ENCODE measurements at places on chromosomes 1 and 21.
A peak's percentile ranks its signal among the peaks of the same experiment; 100 is the strongest.

DNA sequence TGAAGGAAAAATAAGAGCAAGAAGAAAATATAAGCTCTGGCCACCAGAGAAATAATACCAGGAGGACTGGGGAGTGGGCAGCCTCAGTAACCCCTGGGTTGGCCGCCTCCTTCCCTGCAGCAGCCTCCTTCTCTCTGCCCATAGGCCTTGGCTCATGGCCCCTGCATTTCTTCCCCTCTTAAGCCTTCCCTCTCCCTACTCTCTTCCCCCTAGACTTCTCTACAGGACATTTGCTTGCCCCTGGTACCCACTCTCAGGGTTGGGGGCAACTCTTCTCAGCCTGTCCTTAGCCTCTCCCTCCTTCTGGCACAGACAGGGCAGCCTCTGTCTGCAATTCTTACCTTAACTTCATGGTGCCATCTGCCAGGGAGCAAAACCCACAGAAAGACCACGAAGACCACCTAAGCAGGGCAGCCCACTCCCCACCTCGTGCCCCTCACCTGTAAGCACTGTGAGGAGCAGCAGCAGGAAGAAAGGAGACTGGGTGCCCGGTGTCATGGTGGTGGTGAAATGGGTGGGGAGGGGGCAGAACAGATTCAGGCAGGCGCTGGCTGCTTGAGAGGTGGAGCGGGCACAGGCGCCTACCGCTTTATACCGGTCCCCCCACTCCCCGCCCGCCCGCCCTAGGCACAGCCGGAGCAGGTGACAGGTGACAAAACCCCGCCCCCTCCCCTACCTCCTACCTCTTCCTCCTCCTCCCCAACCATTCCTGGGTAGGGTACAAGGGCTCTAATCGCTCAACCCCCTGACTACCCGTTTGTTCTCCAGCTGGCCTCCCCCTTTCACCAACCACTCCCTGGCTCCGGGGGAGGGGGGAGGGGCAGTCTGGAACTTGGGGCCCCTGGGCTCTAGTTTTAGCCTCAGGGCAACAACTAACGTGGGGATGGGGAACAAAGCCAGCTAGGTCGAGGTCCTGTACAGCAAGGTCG lies 15.1 kb downstream of the THBS3 start:
- H3K27me3 ChIP-seq, result no peaks in the 10 kb centered on the region
- no peaks in the 10 kb centered on the region for H3K36me3 ChIP-seq
- H3K4me3 ChIP-seq, result peak overlapping the region; percentile 24
- H3K4me1 ChIP-seq, result peaks cover 4% of the 10 kb centered on the region
- DNase-seq, result peak; percentile 53

DNA sequence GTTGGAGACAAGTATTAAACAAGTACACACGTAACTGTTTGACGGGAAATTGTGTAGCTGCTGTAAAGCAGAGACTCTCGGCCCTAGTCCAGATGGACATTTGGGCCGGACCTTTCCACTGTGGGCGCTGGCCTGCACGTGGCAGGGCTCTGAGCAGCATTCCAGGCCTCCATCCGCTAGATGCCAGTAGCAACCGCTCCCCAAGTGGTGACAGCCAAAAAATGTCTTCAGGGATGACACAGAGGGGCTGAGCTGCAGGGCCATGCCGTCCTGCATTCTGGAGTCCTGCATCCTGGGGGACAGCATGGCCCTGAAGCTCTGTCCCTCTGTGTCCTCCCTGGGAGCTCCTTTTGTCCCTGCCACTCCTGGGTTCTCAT lies 24.8 kb downstream of the A3GALT2 start:
- peak; percentile 84 for DNase-seq
- no peaks in the 10 kb centered on the region for H3K36me3 ChIP-seq
- peaks cover 15% of the 10 kb centered on the region for H3K4me1 ChIP-seq
- peak overlapping the region; percentile 12 for H3K27ac ChIP-seq

GRCh38 chr1:172883844-172884243 lies 166.9 kb downstream of the TNFSF18 start:
- no peaks in the 10 kb centered on the region for H3K27me3 ChIP-seq
- no peak overlapping the region for H3K27ac ChIP-seq
- DNase-seq, result no peak

DNA sequence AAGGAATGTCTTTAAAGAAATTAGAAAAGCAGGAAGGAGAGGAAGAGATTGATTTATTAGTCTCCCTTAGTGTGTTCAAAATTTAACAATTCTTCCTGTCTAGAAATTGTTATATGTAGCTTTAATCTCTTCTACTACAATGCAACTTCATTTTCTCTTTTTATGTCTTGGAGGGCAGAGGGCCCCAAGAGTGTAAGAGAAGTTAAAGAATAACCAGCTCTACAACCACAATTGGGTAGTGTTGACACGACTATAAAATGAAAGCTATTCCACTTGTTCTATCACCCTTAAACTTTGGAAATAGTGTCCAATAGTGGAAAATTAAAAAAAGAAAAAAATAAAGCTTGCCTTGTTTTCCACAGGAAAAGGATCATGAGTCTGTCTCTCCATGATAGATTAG lies 82.6 kb upstream of the DPYD start:
- no peak for DNase-seq
- no peaks in the 10 kb centered on the region for H3K36me3 ChIP-seq
- H3K27ac ChIP-seq, result no peak overlapping the region
- H3K4me1 ChIP-seq, result no peaks in the 10 kb centered on the region

- H3K36me3 ChIP-seq, result no peaks in the 10 kb centered on the region
- no peak overlapping the region for H3K4me3 ChIP-seq
- H3K27me3 ChIP-seq, result no peaks in the 10 kb centered on the region
- no peak for DNase-seq
- no peaks in the 10 kb centered on the region for H3K4me1 ChIP-seq
- H3K27ac ChIP-seq, result no peak overlapping the region
These were observed 44.9 kb upstream of the BARHL2 start for GRCh38 chr1:90761781-90762589.

DNA sequence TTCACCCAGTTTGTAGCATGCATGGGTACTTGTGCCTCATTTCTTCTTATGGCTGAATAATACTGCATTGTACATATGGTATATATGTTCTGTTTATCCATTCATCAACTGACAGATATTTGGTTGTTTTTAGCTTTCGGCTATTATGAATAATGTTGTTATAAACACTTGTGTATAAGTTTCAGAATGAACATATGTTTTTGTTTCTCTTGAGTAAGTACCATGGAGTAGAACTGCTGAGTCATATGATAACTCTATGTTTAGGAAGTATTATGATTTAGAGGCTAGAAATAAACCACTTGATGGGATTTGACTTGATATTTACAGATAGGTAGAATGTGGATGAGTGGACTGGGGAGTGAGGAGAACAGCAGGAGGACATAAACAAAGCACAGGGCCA lies 48.6 kb downstream of the WNT2B start:
- H3K27ac ChIP-seq, result no peak overlapping the region
- no peak for DNase-seq
- H3K36me3 ChIP-seq, result peaks cover 3% of the 10 kb centered on the region

GRCh38 chr1:231264642-231265041 lies 23.6 kb downstream of the GNPAT start:
- H3K4me3 ChIP-seq, result no peak overlapping the region
- no peaks in the 10 kb centered on the region for H3K4me1 ChIP-seq
- DNase-seq, result no peak
- H3K36me3 ChIP-seq, result peaks cover 20% of the 10 kb centered on the region

DNA sequence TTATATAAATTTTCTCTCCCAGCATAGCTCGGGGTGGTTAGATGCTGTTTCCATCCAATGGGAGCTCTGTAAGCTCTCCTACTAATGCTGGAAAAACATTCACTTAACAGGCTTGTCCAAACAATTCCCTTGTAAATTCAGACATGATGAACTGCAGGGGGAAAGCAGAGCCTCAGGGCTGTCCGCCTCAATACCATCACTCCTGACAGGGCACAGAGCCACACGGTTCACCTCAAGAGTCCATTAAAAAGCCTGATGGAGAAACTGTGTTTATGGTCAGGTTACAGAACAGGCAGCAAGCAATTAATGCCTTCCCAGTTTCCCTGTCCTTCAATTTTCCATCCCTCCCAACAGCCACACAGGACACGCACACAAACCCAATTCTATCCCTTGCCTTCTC lies 171.0 kb downstream of the BRINP2 start:
- H3K27ac ChIP-seq, result no peak overlapping the region
- H3K4me1 ChIP-seq, result no peaks in the 10 kb centered on the region
- H3K36me3 ChIP-seq, result no peaks in the 10 kb centered on the region
- no peaks in the 10 kb centered on the region for H3K27me3 ChIP-seq

GRCh38 chr1:23425193-23425494 lies 596 bp upstream of the TCEA3 start:
- peak overlapping the region; percentile 80 for H3K4me3 ChIP-seq
- no peaks in the 10 kb centered on the region for H3K36me3 ChIP-seq
- DNase-seq, result no peak
- no peak overlapping the region for H3K27ac ChIP-seq

- H3K4me3 ChIP-seq, result no peak overlapping the region
- no peak overlapping the region for H3K27ac ChIP-seq
- H3K36me3 ChIP-seq, result no peaks in the 10 kb centered on the region
- DNase-seq, result no peak
- H3K27me3 ChIP-seq, result peaks cover 3% of the 10 kb centered on the region
These were observed 1155.2 kb upstream of the B3GALT2 start for GRCh38 chr1:194341587-194341986.

DNA sequence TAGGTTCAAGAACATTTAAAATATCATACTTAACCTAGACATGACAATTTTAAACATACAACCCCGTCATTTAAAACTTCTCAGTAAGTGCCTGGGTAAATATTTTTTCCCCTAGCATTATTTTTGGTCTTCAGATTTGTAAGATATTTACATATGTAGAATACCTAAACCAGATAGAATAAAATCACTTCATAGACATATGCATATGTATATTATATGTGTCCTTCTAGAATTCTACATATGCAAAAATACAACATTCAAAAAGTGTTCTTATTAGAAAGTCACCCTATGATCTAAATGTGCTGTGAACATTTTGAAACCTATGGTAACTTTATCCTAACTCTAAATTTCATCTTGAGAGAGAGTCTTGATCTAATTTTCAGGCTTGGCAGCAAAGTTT lies 1467.0 kb upstream of the B3GALT2 start:
- H3K27me3 ChIP-seq, result no peaks in the 10 kb centered on the region
- H3K4me1 ChIP-seq, result no peaks in the 10 kb centered on the region
- H3K27ac ChIP-seq, result no peak overlapping the region
- no peak for DNase-seq
- no peak overlapping the region for H3K4me3 ChIP-seq
- H3K36me3 ChIP-seq, result no peaks in the 10 kb centered on the region

DNA sequence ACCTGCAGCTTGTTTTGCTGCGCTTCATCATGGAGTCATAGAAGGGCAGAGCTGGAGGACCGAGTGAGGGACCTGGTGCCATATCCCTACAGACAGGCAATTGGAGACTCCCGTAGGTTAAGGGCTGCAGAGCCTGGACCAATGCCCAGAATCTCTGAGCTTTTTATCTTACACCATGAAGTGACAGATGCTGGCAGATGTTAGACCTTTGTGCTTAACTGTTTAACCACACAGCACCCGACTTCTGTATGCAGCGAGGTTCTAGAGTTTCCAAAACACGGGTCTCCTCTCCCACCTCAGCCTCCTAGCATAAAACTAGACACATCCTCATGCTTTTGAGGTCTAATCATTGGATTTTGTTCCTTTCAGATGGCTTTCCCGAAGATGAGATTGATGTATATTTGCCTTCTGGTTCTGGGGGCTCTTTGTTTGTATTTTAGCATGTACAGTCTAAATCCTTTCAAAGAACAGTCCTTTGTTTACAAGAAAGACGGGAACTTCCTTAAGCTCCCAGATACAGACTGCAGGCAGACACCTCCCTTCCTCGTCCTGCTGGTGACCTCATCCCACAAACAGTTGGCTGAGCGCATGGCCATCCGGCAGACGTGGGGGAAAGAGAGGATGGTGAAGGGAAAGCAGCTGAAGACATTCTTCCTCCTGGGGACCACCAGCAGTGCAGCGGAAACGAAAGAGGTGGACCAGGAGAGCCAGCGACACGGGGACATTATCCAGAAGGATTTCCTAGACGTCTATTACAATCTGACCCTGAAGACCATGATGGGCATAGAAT lies 47.6 kb downstream of the B3GALT5 start:
- no peak for DNase-seq
- H3K36me3 ChIP-seq, result no peaks in the 10 kb centered on the region
- no peaks in the 10 kb centered on the region for H3K4me1 ChIP-seq
- H3K27me3 ChIP-seq, result no peaks in the 10 kb centered on the region
- H3K27ac ChIP-seq, result no peak overlapping the region

DNA sequence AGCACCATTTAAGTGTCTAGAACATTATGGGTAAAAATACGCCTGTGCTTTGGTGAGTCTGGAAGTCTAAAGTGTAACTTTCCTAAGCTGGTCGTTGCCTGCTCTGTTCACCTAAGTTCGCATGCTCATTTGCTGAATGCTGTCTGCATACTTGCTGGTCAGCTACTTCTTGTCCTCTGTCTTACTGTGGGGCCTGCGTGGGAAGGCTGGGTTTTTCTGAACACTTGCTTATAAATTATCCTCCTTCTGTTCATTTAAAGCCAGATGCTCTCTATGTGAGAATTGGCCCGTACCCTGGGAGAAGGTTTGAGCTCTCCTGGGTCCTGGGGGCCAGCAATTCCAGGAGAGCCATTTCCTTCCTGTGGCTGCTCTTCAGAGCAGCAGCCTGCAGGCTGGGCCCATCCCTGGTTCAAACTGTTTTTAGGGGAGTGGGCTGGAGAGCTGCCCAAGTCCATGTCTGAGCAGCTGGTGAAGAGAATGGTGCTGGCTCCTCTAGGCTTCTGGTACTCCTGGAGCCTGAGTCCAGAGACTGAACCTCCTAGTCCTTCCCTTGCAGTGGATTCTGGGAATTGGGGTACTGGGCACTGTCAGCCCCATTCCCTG lies 75.7 kb downstream of the GALNT2 start:
- no peaks in the 10 kb centered on the region for H3K36me3 ChIP-seq
- no peak for DNase-seq
- no peaks in the 10 kb centered on the region for H3K27me3 ChIP-seq
- no peak overlapping the region for H3K4me3 ChIP-seq

All from right lobe of liver (tissue), 6 donors.